C1 segment of cervical spinal cord (tissue), 14 donors: ENCODE measurements at places on chromosomes 13 and 19.

DNA sequence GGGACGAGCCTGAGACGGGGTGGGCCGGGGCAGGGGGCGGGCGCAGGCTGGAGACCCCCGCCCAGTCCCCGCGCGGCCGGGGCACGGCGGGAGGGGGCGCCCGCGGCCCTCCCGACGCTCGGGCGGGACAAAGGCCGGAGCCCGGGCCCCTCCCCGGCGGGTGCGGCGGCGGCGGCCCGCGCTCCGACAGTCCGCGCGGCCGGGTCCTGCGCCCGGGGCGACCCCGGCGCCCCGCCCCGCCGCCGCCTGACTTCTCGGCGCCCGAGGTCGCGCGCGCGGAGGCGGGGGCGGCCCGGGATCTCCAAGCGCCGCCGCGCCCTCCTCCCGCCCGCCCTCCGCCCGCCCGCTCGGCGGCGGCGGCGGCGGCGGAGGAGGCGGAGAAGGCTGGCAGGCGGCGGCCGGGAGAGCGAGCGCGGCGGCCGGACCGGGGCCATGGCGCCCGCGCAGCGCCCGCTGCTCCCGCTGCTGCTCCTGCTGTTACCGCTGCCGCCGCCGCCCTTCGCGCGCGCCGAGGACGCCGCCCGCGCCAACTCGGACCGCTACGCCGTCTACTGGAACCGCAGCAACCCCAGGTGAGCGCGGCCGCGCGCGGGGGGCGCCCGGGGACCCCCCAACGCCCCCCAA lies at the start of gene EFNA2:
Gene EFNA2, plus strand, starts transcription at position 137 of the 624 bp plus-strand sequence. Its CDS starts 296 bp downstream, at position 433.
- DNase-seq = no peak

- DNase-seq = no peak
These were observed 421.9 kb upstream of the ARGLU1 start for GRCh38 chr13:106989876-106990275.

DNA sequence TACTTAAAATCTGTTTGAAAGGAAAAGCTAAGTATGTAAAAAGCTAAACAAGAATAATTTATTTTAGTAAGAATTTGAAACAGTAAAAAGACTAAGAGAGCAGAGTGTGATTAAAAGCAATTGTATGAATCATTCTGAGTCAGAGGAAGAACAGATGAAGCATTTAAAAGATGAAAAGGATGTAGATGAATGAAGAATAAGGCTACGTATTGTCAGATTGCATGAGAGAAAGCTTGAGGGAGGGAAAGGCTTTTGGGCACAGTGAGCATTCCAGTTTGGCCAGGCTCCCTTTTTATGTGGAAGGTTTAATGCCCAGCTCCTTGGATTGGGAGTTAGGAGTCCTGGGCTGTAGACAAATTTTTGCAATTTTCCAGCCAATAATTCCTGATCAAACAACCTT lies 117.7 kb downstream of the FREM2 start:
- DNase-seq = no peak

DNA sequence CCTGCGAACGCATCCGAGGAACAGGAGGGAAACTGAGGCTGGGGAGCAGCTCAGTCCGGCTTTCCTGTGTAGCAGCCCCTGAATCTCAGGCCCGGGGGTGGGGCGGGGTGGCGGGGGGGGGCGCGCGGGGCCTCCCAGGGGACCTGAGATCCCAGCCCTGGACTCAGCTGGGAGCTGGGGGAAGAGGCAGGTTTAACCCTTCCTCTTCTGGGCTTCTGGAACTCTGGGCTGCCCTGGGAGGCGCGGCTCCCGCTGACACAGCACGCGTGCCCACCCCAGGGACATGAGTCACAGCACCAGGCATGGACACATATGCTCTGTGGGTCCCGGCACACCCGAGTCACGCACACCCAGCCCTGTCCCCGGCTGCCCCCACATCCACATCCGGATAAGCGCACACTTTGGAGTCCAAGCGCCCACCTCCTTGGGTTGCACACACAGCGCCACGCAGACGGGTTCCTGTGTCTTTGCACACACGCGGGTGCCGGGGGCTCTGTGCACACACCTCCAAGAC lies 3.5 kb upstream of the CIRBP start:
- no peak for DNase-seq

DNA sequence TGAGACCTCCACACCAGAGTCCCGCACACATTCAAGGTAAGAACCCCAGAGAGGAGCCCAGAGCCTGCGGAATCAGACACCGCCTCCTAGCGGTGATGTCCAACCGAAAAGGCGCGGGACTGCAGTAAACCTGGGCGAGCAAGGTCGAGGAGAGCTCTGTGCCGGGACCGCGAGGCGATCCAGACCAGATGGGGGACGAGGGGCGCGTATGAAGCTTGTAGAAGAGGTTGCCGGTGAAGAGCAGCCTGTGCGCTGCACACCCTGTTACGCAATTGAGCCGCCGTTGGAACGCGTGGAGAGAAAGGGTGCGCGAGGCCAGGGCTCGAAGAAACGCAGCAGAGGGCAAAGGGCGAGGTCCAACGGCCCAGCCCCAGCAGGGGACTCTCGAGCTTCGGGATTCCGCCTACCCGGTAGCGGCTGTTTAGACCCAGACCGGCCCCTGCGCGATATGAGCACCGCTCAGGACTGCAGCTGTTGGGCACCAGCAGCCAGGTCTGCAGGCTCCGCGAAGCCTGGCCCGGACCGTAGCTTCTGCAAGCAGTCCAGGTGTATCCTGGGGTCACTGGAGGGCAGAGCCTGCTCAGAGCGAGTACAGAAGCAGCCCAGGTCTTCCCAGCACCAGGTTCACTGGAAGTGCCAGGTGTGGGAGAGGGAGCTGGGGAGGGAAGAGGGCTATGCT lies 65.9 kb upstream of the ZNF599 start:
- no peak for DNase-seq

DNA sequence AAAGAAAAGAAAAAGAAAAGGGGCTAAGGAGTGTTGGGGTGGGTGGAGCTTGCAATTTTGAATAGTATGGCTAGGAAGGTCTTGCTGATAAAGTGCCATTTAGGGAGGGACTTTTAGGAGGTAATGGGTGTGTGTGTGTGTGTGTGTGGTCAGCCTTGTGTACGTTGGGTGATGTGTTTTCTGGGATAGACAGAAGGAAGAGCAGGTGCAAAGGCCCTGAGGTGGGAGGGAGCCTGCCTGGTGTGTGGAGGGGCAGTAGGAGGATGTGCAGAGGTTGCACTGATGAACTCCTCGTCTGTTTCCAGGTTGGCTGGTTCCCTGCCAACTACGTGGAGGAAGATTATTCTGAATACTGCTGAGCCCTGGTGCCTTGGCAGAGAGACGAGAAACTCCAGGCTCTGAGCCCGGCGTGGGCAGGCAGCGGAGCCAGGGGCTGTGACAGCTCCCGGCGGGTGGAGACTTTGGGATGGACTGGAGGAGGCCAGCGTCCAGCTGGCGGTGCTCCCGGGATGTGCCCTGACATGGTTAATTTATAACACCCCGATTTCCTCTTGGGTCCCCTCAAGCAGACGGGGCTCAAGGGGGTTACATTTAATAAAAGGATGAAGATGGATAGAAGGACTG lies 30.5 kb upstream of the ADGRE1 start:
- DNase-seq = no peak

GRCh38 chr13:75489502-75490263 lies 7.7 kb upstream of the TBC1D4 start:
- DNase-seq = no peak

DNA sequence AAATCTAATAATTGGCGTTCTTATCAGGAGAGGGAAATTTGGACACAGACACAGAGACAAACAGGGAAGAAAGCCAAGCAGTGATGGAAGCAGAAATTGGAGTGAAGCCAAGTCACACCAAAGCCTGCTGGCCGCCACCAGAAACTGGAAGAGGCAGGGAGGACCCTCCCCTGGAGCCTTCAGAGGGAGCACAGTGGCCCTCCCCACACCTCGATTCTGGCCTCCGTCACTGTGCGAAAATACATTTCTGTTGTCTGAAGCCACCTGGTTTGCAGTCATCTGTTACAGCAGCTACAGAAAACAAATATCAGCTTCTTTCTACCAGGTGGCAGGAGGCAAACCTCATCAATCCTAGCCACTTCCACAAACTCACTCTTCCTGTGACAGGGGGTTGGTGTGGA lies 8.3 kb upstream of the TLE6 start:
- DNase-seq = no peak

DNA sequence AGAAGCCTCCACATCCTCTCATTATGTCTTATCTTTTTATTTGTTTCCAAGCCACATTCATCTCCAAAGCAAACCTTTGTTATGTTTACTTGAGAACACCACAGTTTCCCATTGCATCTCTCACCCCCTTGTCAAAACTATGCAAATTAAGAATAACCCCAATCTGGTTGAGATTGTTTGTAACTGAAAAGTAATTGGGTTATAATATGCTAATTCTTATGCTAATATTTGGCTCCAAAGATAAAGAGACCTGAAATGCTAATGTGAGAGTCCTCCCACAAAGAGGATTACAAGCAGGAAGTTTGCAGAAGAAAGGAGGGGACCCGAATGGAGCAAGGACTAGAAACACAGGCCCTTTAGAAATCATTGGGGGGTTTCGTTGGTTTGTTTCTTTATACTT lies 92.9 kb upstream of the UBL3 start:
- no peak for DNase-seq

DNA sequence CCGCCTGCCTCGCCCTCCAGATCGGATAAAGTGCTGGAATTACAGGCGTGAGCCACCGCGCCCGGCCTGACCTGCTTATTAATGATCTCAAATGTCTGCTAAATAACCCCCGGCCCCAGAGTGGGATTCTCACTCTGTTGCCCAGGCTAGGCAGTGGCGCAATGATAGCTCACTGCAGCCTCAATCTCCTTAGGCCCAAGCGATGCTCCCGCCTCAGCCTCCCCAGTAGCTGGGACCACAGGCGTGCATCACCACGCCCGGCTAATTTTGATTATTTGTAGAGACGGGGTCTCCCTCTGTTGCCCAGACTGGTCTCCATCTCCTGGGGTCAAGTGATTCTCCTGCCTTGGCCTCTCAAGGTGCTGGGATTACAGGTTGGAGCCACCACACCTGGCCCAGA lies 626 bp upstream of the ATP5F1D start:
- DNase-seq = no peak

DNA sequence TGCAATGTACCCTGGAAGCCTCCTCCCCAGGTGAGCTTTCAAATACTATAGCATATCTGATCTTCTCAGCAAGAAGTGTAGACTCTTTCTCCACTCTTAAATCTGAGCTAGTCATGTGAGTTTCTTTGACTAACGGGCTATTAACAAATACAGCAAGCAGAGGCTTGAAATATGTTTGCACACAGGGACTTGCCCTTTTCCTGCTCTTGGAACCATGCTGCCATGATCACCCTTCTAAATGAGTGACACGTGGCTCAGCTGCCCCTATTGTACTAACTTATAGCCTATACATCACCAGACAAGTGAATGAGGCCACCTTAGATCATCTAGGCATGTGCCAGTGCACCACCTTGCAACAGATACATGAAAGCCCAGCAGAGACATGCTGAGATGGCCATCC lies 13.3 kb upstream of the SUCLA2 start:
- no peak for DNase-seq

DNA sequence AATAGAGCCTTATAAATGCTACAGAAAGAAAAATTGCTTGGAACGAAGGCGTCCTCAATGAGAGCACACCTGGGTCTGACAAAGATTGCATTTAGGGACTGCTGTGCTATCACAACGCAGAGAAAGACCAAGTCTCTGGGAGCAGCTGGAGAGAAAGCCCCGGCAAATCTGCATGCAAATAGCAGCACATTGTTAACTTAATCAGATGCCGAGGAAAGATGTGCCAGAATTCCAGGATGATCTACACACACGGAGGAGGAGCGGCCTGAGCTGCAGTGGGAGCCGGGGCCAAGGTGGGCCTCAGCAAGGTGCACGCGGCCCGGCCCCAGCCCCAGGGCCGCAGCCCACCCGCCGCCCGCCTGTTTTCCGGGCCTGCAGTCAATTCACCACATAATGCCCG lies 1.4 kb downstream of the ZNF536 start:
- no peak for DNase-seq
